ENCODE measurements at places on chromosomes 5 and 9. TPM values are rescaled to one million over a fixed set of nuclear protein-coding genes. Genes with fewer than 3 reads are reported as not detected.

GRCh38 chr5:94153736-94154450 is 412.5 kb upstream of the POU5F2 start:
- no peak for DNase-seq

Gene MARCOL
- total RNA-seq, result not detected

- DNase-seq, result no peak
Observed at GRCh38 chr5:17203329-17204132, 13.9 kb upstream of the BASP1 start.

- peak; percentile 55 for DNase-seq
Observed at GRCh38 chr9:35882263-35882848, 12.2 kb upstream of the OR13J1 start.

DNA sequence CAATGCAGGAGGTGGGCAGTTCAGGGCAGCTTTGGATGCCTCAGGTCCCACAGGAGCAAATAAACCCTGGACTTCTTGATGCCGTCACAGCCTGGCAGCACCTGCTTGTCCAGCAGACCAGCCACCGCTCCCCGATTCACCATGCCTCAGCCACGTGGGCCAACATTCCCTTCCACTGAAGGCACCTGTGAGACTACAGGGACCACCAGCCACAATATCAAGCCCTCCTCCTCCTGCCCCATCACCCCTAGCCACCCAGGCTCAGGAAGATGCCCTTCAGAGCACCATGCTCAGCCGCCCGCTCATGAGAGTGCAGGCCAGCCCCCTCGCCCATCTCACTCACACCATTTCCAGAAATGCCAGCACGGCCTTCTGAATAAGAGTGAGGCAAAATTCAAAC is 234.7 kb downstream of the SYK start:
- no peak for DNase-seq

- DNase-seq, result no peak
Observed at GRCh38 chr5:98904780-98905179, 24.0 kb downstream of the CHD1 start.

DNA sequence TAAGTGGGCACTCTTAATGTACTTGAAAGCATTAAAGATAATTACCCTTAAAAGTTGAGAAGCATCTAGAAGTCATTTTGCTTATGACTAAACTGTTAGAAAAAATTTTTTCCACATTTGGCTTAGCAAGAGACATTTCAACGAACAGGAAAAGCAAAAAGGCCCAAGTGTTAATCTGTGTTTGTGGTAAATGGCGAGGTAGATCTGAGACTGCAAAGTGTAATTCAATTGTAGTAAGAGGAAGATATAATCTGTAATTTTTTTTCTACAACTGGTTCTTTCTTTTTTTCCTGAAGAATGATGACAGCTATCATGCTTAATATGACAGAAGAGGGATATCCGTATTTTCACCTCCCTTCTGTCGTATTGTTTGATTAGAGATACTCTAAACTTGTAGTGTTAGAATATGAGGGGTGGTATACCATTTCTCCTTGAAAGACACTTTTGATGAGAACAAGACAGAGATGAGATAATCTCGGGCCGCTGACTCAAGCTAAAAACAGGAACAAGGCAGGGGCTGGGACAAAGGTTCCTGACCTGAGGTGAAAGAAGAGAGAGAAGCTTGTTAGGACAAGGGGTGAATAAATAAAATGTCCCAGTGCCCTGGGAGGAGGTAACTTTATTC is 459.3 kb upstream of the ZNF608 start:
- no peak for DNase-seq
